CD14-positive monocyte (primary cell): ENCODE measurements at places on chromosomes 1 and 21. TPM values are rescaled to one million over a fixed set of nuclear protein-coding genes. Genes with fewer than 3 reads are reported as not detected.

DNA sequence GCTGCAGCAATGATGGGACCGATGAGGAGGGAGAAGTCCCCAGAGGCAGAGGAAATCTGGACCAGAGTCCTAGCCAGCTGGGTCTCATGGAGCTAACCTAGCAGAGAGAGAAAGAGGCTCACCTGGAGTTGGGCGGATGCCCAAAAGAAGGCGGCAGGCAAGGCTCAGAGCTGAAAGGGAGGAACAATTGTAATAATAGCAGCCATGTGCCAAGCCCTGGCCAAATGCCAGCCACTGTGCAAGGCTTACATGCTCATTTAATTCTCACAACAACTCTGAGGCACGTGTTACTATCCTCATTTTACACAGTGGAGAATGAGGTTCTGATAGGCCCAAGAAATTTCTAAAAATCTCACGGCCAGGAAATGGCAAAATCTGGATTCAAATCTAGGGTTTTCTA is 50.0 kb upstream of the ZNF648 start:
- no peak overlapping the region for H3K4me3 ChIP-seq
- DNase-seq = no peak
- peaks cover 21% of the 10 kb centered on the region for H3K27me3 ChIP-seq
- no peaks in the 10 kb centered on the region for H3K36me3 ChIP-seq
- no peaks in the 10 kb centered on the region for H3K4me1 ChIP-seq

DNA sequence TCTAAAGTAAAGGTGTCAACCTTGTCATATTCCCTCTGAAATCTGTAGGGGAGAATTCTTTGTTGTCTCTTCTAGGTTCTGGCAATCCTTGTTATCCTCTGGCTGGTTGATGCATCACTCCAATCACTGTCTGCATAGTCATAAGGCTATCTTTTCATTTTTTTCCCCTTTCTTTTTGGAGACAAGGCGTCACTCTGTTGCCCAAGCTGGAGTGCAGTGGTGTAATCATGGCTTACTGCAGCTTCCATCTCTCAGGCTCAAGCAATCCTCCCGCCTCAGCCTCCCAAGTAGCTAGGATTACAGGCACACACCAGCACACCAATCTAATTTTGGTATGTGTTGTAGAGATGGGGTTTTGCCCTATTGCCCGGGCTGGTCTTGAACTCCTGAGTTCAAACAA is 12.9 kb downstream of the DPYD start:
- H3K4me1 ChIP-seq = peaks cover 82% of the 10 kb centered on the region
- H3K27ac ChIP-seq = peak overlapping the region; percentile 86
- no peaks in the 10 kb centered on the region for H3K36me3 ChIP-seq
- peak; percentile 62 for DNase-seq
- no peak overlapping the region for H3K4me3 ChIP-seq

DNA sequence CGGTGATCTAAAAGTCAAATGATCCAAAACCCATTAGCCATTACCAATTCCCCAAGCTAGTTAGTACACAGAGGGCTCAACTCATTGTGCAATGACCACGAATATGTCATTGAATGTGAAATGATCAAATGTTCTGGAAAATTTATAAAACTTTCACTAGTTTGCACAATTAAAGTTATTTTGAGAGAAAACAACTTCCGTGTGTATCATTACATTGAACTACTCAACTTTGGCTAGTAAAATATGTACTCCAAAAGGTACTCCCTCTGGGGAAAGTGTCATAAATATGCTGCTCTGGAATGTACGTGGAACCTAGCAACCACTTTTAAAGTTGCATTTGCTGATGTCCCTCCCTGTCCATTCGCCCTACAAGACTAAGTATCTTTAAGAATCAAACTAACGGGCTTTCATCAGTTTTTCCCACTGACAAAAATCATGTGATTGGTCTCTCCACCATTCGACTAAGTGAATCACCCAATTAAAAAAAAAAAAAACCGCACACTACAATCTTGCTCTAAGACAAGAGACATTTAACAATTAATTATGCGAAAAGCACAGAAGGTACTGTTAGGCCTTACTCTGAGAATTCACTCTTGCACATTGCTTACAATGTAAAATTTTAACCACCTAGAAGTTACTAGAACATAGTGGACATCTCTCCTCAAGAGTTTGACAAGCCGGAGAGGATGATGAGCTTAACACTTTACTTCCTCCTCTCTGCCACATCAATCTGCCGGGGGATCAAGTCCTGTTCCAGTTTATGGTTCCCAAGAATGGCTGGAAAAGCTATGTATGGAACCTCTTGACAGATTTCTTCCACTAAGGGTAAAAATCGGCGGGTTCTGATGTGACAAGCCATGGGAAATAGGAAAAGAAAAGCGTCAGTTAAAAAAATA is 1.2 kb downstream of the ACBD3 start:
- no peaks in the 10 kb centered on the region for H3K27me3 ChIP-seq
- H3K4me1 ChIP-seq = peaks cover 36% of the 10 kb centered on the region
- peak overlapping the region; percentile 89 for H3K4me3 ChIP-seq
- peak overlapping the region; percentile 91 for H3K27ac ChIP-seq
- peaks cover 3% of the 10 kb centered on the region for H3K36me3 ChIP-seq
- peak; percentile 60 for DNase-seq

DNA sequence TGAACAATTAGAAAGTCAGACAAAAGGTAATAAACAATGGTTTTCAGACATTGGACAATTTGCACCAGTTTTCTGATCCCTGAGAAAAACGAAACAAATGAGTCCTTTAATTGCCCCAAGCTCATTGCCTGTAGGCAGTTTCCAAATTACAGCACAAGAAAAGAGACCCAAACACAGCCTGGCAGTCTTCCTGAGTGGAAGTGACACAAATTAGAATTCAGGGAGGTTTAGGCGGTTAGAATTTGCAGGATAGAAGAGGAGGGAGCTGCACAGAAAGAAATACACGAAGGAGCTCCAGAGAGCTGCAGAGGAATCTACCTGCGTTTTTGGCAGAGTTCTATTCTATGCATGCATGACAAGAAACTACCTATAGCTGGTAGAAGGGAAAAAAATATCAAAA is 115.7 kb downstream of the PIGK start:
- no peaks in the 10 kb centered on the region for H3K36me3 ChIP-seq
- no peaks in the 10 kb centered on the region for H3K27me3 ChIP-seq
- H3K27ac ChIP-seq = no peak overlapping the region

- no peak for DNase-seq
These were observed 25.4 kb downstream of the EGLN1 start for GRCh38 chr1:231396643-231397042.

Gene RHEX
- polyA plus RNA-seq = not detected
